Activated T-cell treated with anti-CD3 and anti-CD28 coated beads, Interleukin-2, amount 50 U/mL, for 72 hours (primary cell): ENCODE measurements at places on chromosomes 2 and 18. TPM values are rescaled to one million over a fixed set of nuclear protein-coding genes. Genes with fewer than 3 reads are reported as not detected.

Gene PLGLB1
- 5.7 TPM for total RNA-seq

Gene VIT
- total RNA-seq, result not detected

Gene SERPINB5
- not detected for total RNA-seq

Gene ACVR1C
- total RNA-seq, result 2.3 TPM

Gene FNDC4
- total RNA-seq, result 0.19 TPM

Gene LDLRAD4
- 46.0 TPM for total RNA-seq

DNA sequence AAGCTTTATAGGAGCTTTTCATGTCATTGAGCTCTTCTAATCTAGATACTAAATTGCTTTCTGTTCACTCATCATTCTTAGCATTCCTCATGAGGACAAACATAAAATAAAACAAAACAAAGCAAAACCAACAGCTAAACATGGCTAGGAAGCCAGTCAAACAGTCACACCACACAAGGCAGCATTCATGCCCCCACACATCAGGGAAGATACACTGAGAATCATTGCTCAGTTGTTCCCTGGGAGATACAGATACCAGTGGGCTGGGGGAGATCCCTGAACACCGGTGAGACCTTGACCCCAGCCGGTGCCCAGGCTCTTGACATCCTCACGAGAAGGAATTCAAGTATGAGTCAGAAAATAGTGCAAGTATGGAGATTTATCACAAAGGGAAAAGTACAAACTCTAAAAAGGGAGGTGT lies 177.9 kb upstream of the ARL4C start:
- DNase-seq, result no peak
- H3K27me3 ChIP-seq, result no peaks in the 10 kb centered on the region
- H3K4me3 ChIP-seq, result no peak overlapping the region
- no peaks in the 10 kb centered on the region for H3K4me1 ChIP-seq

GRCh38 chr18:77815666-77816338 lies 566.2 kb downstream of the GALR1 start:
- no peaks in the 10 kb centered on the region for H3K4me1 ChIP-seq
- no peak for DNase-seq
- no peaks in the 10 kb centered on the region for H3K27me3 ChIP-seq
- no peaks in the 10 kb centered on the region for H3K36me3 ChIP-seq
- H3K27ac ChIP-seq, result no peak overlapping the region
- H3K4me3 ChIP-seq, result no peak overlapping the region

- H3K4me1 ChIP-seq, result peaks cover 68% of the 10 kb centered on the region
- peak overlapping the region; percentile 94 for H3K27ac ChIP-seq
- H3K27me3 ChIP-seq, result no peaks in the 10 kb centered on the region
These were observed 146.8 kb downstream of the TGIF1 start for GRCh38 chr18:3596637-3597384.

DNA sequence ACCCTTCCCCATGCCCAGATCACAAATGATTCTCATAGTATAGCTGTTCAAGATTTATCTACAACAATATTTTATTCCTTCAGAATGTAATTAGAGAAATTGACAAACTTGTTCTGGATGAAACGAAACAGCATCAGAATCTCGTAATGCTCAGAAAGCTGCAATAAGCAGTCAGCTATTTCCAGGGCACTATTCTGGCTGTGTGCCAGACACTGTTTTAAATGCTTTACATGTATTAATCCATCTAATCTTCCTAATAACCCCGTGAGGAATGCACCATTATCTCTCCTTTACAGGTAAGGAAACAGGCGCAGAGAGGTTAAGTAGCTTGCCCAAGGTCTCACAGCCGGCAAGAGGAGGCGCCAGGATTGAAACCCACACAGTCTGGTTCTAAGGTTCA lies 10.1 kb upstream of the LYPD6B start:
- H3K27me3 ChIP-seq, result peaks cover 14% of the 10 kb centered on the region
- H3K27ac ChIP-seq, result no peak overlapping the region
- H3K4me3 ChIP-seq, result no peak overlapping the region
- no peaks in the 10 kb centered on the region for H3K36me3 ChIP-seq

DNA sequence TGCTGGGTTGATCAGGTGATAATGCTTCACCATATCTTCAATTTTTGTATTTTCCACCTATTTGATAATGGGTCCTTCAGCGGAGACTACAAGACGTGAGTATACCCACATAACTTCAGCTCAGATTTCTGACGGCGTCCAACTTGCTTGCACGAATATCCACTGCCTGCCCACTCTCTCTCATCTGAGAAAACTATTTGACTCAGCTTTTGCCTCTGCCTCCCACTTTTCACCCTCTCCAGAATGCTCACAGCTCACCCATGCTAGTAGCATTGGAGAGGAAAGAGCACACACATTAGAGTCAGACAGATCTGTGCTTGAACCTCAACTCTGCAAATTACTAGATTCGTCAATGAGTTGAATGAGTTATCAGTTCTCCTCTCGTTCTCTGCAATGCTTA lies 166.8 kb downstream of the BCL2 start:
- H3K27ac ChIP-seq, result peak overlapping the region; percentile 55
- peaks cover 90% of the 10 kb centered on the region for H3K4me1 ChIP-seq
- DNase-seq, result peak; percentile 57
- no peaks in the 10 kb centered on the region for H3K27me3 ChIP-seq
- peak overlapping the region; percentile 96 for H3K4me3 ChIP-seq

DNA sequence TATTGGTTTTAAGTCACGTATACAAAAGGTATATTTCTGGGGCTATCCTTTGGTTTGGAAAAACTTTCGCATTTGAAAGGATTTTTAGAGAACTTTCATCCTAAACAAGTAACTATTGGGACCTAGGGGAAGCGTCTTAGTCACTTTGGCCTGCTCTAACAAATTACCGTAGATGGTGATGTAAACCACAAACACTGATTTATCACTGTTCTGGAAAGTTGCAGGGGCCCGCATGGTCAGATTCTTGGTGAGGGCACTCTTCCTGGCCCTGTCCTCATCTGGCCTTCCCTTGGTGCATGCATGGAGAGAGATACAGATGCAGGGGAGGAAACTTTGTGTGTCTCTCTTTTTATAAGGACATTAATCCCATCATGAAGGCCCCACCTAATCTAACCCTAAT lies 49.1 kb upstream of the ANKRD62 start:
- no peak for DNase-seq
- H3K27me3 ChIP-seq, result peaks cover 38% of the 10 kb centered on the region
- H3K27ac ChIP-seq, result no peak overlapping the region
- H3K4me1 ChIP-seq, result peaks cover 28% of the 10 kb centered on the region
- no peak overlapping the region for H3K4me3 ChIP-seq

GRCh38 chr2:82657106-82657505 lies 1802.0 kb downstream of the SUCLG1 start:
- no peak overlapping the region for H3K27ac ChIP-seq
- H3K4me3 ChIP-seq, result no peak overlapping the region
- no peak for DNase-seq
- H3K4me1 ChIP-seq, result no peaks in the 10 kb centered on the region
- H3K36me3 ChIP-seq, result peaks cover 2% of the 10 kb centered on the region

- DNase-seq, result no peak
- H3K36me3 ChIP-seq, result no peaks in the 10 kb centered on the region
- no peaks in the 10 kb centered on the region for H3K4me1 ChIP-seq
- H3K27ac ChIP-seq, result no peak overlapping the region
- no peak overlapping the region for H3K4me3 ChIP-seq
These were observed 168.1 kb downstream of the SETBP1 start for GRCh38 chr18:44848644-44849335.

- peaks cover 29% of the 10 kb centered on the region for H3K36me3 ChIP-seq
- H3K4me3 ChIP-seq, result no peak overlapping the region
- peaks cover 29% of the 10 kb centered on the region for H3K4me1 ChIP-seq
These were observed 18.0 kb upstream of the GLS start for GRCh38 chr2:190862571-190862991.

- no peak for DNase-seq
- H3K36me3 ChIP-seq, result peaks cover 26% of the 10 kb centered on the region
- no peak overlapping the region for H3K4me3 ChIP-seq
- peaks cover 15% of the 10 kb centered on the region for H3K4me1 ChIP-seq
- peaks cover 9% of the 10 kb centered on the region for H3K27me3 ChIP-seq
- H3K27ac ChIP-seq, result no peak overlapping the region
These were observed 432.7 kb upstream of the ID2 start for GRCh38 chr2:8249141-8249540.

- H3K27me3 ChIP-seq, result no peaks in the 10 kb centered on the region
- DNase-seq, result no peak
- H3K4me3 ChIP-seq, result no peak overlapping the region
- no peak overlapping the region for H3K27ac ChIP-seq
- H3K36me3 ChIP-seq, result no peaks in the 10 kb centered on the region
These were observed 59.7 kb downstream of the CLIP4 start for GRCh38 chr2:29174937-29175336.

DNA sequence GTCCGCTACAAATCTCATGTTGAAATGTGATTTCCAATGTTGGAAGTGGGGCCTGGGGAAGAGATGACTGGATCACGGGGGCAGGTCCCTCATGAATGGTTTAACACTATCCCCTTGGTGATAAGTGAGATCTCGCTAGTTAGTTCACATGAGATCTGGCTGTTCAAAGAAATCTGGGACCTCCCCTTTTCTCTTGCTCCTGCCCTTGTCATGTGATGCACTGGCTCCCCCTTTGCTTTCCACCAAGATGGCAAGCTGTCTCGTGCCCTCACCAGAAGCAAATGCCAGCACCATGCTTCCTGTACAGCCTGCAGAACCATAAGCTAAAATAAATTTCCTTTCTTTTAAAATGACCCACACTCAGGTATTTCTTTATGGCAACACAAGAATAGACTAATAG lies 57.3 kb upstream of the C2orf15 start:
- no peak for DNase-seq
- no peak overlapping the region for H3K4me3 ChIP-seq
- no peaks in the 10 kb centered on the region for H3K27me3 ChIP-seq
- H3K36me3 ChIP-seq, result no peaks in the 10 kb centered on the region
- H3K4me1 ChIP-seq, result no peaks in the 10 kb centered on the region

- H3K27me3 ChIP-seq, result peaks cover 10% of the 10 kb centered on the region
- H3K36me3 ChIP-seq, result no peaks in the 10 kb centered on the region
- no peak overlapping the region for H3K27ac ChIP-seq
- DNase-seq, result no peak
- no peaks in the 10 kb centered on the region for H3K4me1 ChIP-seq
- H3K4me3 ChIP-seq, result no peak overlapping the region
These were observed 22.6 kb downstream of the MEIS1 start for GRCh38 chr2:66457545-66457944.

DNA sequence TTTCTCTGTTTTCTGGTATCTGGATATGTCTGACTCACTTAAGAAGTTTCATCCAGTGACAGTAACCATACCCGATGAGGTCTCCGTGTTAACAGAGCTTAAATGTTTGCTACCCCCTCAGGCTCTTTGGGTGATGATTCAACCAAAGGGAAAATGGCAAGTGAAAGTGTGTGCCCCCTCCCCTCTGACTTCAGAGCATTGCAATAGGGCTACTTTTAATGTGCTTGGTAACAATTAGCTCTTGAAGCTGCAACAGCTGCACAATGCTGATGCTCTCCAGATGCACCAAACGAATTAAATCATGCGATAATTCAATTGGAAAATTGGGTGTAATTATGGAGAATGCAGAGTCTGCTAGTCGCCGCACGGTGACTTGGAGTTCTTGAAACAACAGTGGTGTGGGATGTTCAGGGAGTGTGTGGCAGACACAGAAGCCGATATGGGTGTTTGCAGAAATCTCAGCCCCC lies 270.7 kb downstream of the ALK start:
- H3K4me3 ChIP-seq, result no peak overlapping the region
- peaks cover 4% of the 10 kb centered on the region for H3K36me3 ChIP-seq
- DNase-seq, result no peak
- no peaks in the 10 kb centered on the region for H3K4me1 ChIP-seq
- H3K27me3 ChIP-seq, result peaks cover 19% of the 10 kb centered on the region

DNA sequence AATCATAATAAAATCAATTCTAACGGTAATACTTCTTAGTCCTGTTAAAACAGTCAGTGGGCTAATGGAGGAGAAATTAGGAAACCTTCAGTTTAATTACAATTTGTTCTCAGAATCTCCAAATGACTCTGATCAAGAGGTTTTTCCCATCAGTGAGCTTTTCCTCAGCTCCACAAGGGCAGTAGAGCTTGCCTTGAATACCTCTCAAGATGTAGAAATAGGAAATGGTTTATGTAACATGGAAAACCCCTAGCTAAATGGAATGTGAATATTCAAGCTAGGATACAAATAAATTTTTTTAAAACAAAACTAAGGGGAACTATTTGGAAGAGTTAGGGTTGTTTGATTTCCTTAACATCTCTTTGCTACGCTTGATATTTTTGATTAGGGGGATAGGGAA lies 87.5 kb downstream of the PLEKHM3 start:
- no peak overlapping the region for H3K27ac ChIP-seq
- H3K27me3 ChIP-seq, result no peaks in the 10 kb centered on the region
- H3K4me1 ChIP-seq, result no peaks in the 10 kb centered on the region
- H3K36me3 ChIP-seq, result no peaks in the 10 kb centered on the region

DNA sequence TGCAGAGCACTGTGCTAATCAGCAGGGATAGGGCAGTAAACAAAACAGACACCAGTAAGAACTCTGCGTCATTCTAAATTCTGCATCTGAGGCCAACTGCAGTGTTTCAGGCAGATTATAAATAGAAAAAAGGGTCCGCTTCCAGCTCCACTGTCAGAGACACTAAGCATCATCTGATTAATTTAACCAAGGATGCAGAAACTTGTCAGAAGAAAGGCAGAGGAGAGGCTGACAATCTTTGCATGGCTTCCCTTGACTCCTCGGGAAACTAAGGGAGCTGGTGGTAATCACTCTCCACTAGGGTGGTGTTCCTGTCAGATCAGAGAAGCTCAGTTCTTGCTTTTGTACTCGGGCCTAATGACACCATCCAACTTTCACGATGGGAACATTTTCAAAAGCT lies 123.5 kb downstream of the DNAH6 start:
- H3K27me3 ChIP-seq, result no peaks in the 10 kb centered on the region
- peaks cover 6% of the 10 kb centered on the region for H3K4me1 ChIP-seq
- no peak overlapping the region for H3K27ac ChIP-seq
- no peak for DNase-seq

GRCh38 chr2:72669121-72669520 lies 156.7 kb downstream of the EXOC6B start:
- H3K27me3 ChIP-seq, result no peaks in the 10 kb centered on the region
- H3K27ac ChIP-seq, result no peak overlapping the region
- H3K36me3 ChIP-seq, result peaks cover 15% of the 10 kb centered on the region
- no peaks in the 10 kb centered on the region for H3K4me1 ChIP-seq
- no peak overlapping the region for H3K4me3 ChIP-seq
- no peak for DNase-seq

- no peaks in the 10 kb centered on the region for H3K27me3 ChIP-seq
- no peak for DNase-seq
- H3K4me3 ChIP-seq, result no peak overlapping the region
- no peaks in the 10 kb centered on the region for H3K4me1 ChIP-seq
- no peaks in the 10 kb centered on the region for H3K36me3 ChIP-seq
These were observed 195.1 kb downstream of the RTP5 start for GRCh38 chr2:242064364-242065250.

DNA sequence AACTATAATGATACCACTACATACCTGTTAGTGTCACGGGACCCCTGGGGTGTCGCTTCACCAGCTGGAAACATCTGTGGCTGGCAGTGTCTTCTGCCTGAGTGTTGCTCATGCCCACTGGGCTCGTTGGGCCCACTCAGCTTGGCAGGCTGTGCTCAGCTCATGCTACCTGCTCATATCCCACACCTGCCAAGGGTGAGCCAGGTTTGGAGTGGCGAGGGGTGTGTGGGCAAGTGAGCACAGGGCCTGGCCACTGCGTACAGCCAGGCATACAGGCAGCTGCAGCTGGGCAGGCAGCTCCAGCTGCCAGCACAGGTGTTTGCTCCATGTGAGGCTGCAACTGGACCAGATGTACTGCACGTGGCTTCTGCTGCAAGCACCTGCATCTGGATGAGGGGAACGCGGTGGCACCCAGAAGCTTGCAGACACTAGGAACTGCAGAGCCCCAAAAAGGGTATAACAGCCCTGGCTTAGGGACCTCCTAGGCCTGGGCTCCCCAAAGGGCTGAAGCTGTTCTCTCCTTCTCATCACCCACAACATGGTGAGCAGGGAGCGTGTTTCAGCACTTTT lies 70.1 kb downstream of the SUCLG1 start:
- H3K4me3 ChIP-seq, result no peak overlapping the region
- no peaks in the 10 kb centered on the region for H3K36me3 ChIP-seq
- H3K27me3 ChIP-seq, result peaks cover 37% of the 10 kb centered on the region
- no peak overlapping the region for H3K27ac ChIP-seq
